ENCODE measurements at places on chromosomes 7 and 10.

- DNase-seq: no peak
Observed at GRCh38 chr10:110153396-110153795, 54.0 kb upstream of the MXI1 start.

DNA sequence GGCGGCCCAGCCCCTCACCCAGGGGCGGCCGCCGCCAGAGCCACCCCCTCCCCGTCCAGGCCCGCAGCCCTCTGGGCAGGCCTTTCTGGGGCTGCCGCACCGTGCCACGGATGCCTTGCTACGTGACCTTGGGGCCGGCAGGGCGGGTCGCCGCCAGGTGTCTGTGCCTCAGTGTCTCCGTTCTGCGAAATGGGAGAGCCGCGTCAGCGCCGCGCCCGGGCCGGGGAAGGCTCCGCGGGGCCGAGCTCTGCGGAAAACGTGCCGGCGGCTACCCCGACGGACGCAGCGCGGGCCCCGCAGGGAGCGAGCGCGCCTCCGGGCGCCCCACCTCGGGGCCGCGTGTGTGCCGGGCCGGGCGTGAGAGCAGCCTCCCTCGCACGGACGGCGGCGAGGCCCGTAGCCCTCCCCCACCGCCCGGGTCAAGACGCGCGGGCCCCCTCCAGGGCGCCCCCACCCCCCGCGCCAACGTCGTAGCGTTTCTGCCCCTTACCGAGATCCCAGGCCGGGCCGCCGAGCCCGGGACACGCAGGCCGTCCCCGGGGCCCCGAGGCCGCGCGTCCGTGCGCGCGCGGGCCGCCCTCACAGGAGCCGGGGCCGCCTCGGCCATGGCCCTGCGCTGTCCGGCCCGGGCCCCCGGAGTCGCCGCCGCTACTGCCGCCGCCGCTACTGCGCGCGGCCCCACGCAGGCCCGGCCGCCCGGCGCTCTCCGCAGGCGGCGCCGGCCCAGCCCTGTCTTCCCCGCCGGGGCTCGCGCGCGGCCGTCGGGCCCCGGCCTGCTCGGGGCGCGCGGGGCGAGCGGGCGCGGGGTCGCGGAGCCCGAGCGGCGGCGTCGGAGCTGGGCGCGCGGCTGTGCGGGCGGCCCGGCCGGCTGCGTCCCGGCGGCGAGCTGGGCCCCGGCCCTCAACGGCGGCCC, 1.1 kb downstream of the ZNF777 start:
- DNase-seq: peak; percentile 5

DNA sequence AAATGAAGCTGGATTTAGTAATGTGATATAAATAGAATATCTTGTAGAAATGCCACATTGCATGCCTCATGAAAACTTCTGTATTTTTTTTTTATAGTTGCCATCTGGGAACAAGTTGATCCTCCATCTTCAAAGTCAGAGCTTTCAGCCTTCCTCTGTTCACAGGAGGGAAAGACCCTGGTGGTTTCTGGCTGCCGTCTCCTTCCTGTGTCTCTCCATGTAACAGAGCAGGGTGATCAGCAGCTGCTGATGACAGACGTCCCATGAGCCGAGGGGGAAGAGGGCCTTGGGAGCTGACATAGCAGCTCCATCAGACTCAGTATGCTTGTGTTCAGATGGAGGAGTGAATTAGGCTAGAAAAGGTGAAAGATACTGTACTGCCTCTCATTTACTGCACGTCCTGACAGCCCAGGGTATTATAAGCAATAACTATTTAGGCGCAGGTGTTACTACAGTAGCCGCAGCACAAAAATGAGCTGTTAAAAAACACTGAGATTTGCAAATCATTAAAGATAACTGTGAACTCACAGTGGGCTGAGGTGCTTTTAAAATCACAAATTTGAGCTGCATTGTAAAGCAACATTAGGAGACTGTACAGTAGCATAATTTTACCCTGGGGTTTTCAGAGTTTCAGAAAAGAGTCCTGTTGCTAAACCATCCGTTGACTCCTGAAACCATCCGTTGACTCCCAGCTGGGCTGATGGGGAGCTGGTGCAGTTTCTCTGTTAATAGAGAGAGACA, 103.3 kb downstream of the CFAP58 start:
- DNase-seq: no peak

GRCh38 chr7:148515237-148515636, 75.3 kb upstream of the C7orf33 start:
- no peak for DNase-seq

DNA sequence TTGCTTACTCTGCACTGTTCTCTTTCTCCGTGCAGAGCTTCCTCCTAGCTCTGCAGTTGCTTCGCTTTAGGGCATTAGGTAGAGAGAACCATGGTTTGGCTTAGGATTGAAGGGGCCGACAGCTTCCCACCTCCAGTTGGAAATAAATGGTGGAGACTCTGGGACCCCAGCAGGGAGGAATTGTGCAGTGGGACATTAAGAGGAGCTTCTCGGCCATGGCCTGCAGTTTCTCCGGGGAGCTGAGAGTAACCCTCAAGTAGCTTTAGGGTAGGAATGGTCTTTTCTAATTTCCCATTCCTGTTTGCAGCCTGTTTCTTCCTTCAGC, 1.2 kb downstream of the SUFU start:
- no peak for DNase-seq

DNA sequence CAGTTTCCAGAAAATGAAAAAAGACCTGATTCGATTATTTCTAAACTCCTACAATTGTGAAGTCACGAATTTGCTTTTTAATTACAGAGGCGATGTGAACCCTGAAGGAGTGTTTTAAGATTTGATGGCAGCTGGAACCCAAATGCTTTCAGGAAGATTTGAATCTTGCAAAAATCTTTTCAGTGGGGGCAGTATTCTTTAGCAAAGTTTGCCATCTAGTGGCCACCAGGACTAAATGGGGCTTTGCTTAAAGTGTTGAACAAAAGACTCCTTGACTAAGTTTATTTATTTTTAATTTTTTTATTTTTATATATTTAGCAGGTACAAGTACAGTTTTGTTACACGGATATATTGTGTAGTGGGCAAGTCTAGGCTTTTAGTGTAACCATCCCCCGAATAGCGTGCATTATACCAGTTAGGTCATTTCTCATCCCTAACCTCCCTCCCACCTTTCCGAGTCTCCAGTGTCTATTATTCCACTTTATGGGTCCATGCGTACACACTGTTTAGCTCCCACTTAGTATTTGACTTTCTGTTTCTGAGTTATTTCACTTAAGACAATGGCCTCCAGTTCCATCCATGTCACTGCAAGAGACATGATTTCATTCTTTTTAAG, 98.8 kb downstream of the CACNB2 start:
- DNase-seq: peak; percentile 53

- DNase-seq: peak; percentile 90
Observed at GRCh38 chr10:126502441-126502840, 114.2 kb upstream of the ADAM12 start.

DNA sequence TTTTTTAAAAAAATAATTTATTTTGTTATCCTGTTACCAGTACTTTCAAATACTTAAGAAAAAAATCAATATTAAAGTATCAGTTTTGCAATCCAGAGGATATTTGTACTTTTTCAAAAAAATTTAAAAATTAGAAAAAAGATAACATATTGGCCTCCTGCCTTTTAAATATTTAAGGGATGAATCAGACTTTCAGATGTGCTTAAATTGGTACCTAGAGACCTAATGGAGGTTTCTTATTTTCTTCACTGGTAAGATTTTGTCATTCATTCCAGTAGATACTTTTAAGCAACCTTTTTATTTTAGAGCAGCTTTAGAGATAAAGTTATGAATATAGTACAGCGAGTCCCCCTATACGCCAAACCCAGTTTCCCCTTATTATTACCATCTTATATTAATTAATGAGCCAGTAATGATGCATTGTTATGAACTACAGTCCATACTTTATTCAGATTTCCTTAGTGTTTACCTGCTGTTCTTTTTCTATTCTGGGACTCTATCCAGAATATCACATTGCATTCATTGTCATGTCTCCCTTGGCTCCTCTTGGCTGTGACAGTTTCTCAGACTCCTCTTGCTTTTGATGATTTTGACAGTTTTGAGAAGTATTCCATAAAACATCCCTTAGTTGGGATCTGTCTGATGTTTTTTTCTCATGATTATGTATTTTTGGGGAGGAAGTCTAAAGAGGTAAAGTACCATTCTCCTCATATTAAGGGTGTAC, 34.2 kb downstream of the BICC1 start:
- no peak for DNase-seq

DNA sequence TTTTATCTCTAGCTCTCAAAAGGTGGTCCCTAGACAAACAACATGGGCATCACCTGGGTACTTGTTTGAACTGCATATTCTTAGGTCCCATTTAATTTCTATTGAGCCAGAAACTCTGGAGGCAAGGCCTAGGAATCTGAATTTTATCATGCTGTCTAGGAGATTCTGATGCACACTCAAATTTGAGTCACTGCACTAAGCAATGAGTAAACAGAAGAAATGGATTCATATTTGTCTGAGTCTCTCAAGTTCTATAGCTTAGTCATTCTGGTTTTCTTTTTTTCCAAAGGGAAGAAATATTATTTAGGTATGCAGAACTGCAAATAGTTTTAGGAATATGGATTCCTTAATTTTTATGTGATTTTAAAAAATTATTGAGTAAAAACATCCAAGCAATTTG, 185.5 kb downstream of the SEMA3A start:
- DNase-seq: no peak

Measured in fibroblast of skin of abdomen (primary cell).